Urothelium cell line (cell line): ENCODE measurements at places on chromosomes 5 and 9.
A peak's percentile ranks its signal among the peaks of the same experiment; 100 is the strongest.

DNA sequence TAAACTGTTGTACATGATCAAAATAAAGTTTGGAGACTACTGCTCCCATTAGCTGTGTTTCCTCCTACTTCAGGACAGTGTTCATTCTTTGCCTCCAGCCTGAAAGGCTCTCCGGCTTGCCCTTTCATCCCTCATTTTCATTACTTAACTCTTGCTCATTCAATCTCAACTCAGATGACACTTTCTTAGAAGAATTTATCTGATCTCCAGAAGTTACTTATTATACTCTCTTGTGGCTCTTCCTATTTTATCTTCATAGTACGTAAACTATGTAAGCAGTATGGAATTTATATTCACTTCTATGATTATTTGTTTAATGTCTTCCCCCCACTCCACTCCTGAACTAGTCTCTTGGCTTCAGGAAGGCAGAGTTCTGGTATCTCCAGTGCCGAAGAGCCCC, 1737.9 kb upstream of the C9orf72 start:
- no peak for DNase-seq

DNA sequence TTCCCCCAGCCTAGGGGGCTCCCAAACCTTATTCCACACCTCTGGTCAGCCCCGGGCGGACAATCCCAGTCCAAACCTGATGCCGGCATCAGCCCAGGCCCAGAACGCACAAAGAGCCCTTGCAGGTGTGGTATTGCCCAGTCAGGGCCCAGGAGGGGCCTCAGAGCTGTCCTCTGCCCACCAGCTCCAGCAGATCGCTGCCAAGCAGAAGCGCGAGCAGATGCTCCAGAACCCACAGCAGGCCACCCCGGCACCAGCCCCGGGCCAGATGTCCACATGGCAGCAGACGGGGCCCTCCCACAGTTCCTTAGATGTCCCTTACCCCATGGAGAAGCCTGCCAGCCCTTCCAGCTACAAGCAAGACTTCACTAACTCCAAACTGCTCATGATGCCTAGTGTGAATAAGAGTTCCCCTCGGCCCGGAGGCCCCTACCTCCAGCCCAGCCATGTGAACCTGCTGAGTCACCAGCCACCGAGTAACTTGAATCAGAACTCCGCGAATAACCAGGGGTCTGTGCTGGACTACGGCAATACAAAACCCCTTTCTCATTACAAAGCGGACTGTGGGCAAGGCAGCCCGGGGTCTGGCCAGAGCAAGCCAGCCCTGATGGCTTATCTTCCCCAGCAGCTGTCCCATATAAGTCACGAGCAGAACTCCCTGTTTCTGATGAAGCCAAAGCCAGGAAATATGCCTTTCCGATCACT, 27.6 kb upstream of the LTC4S start:
- DNase-seq: no peak

DNA sequence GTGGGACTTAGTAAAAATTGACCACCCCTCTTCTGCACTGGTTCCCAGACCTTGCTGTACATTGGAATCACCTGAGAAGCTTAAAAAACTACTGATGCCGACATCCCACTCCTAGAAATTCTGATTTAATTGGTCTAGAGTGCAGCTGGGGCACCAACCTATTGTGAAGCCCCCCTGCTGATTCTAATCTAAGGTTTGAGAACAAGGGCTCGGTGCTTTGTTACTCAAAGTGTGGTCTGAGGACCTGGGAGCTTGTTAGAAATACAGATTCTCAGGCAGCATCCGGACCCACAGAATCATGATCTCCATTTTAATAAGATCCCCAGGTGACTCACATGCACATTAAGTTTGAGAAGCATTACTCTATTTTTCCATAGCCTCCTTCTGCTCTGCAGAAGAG, 57.8 kb upstream of the LPAR1 start:
- no peak for DNase-seq

DNA sequence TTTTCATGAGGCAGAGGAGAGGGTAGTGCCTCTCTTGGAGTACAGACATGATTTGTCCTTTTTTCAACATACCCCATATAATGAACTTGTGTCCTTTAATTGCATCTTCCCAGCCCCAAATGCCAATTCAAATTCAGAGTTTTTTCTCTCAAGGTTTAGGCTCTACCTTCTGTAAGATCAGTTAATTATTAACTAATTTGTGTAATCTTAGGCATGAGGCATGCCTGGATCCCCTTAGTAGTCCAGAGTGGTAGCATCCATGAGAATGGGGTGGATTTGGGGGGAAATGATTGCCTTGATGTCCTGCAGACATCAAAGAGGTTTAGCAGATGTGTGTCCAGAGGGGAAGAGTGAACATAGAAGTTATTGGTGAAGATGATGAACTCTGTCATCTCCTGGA, 533.3 kb downstream of the LRRC70 start:
- no peak for DNase-seq

GRCh38 chr5:951940-952596, 56.5 kb upstream of the NKD2 start:
- DNase-seq: no peak

DNA sequence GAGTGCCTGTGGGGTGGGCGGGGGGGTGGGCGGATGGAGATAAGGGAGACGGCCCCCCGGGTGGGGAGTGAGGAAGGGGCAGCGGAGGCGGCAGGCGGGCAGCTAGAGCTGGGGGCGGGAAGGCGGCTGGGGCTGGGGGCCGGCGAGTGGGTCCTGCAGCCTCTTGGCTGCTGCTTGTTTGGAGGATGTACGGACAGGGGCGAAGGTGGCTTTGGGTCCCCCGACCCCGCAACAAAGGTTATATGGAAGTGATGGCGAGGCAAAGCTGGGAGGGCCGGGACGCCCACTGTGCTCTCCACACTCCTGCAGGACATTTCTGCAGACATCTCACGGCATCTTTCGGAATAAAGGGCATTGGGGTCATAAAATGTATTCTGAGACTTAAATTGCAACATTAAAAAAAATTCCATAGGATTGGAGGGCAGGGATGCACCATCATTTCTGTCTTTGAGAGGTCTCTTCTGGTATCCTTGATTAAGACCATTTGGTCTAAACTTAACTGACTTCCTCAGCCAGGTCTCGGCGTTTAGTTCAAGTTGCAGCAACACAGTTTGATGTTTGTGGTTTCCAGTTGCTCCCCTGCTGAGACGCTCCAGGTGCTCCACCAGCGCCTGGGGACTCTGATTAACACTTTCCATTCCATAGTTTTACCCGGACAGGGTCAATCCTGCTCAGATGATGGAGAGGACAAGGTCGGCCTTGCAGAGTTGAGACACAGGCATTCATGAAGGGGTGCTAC, 101.6 kb upstream of the SSBP2 start:
- peak; percentile 21 for DNase-seq

DNA sequence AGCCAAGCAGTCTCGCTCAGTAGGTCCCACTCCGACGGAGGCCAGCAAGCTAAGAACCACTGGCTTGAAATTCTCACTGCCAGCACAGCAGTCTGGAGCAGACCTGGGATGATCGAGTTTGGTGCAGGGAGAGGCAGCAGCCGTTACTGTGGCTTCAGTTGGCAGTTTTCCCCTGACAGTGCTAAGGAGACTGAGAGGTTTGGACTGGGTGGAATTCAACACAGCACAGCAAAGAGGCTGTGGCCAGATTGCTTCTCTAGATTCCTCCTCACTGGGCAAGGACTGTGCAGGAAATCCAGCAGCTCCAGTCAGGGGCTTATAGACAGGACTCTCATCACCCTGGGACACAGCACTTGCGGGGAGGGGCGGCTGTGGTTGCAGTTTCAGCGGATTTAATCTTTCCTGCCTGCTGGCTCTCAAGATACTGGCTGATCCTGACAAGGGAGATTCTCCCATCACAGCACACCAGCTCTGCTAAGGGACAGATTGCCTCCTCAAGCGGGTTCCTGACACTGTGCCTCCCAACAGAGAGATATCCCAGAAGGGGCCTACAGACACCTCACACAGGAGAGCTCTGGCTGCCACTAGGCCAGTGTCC, 122.1 kb downstream of the YIPF5 start:
- DNase-seq: no peak

DNA sequence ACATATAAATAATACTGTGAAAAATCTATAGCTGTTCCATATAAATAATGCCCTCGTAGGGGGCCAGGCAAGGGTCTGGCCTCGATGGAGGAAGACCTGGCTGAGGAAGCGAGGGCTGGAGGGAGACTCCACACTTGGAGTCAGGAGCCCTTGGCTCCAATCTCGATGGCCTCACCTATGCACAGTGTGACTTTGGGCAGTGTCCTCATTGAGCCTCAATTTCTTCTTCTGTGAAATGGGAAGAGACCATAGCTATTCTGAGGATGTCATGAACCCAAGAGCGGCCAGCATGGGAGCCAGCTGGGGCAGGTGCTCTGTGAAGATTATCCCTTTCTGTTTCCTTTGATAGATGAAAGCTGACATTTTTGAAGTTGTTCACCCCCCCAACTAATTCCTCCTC, 24.8 kb downstream of the ANGPTL2 start:
- DNase-seq: no peak

DNA sequence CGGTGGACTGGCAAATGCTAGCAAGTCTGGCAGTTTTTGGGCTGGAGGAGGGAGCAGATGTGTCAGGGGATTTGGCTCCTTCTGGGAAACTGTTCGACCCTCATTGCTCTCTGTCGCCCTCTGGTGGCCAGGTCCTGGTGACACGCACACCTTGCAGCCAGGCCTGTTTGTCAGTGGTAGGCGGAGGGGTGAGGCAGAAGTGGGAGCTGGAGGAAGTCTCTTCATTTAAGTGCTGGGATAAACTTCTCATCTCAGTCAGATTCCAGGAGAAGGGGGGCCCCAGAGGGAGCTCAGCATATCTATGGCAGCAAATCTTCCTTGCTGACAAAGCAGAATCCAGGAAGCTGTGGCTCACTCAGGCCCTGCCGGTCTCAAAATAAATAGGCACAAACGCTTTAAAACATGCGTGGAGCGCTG, 326.5 kb downstream of the ZSWIM6 start:
- peak; percentile 87 for DNase-seq

DNA sequence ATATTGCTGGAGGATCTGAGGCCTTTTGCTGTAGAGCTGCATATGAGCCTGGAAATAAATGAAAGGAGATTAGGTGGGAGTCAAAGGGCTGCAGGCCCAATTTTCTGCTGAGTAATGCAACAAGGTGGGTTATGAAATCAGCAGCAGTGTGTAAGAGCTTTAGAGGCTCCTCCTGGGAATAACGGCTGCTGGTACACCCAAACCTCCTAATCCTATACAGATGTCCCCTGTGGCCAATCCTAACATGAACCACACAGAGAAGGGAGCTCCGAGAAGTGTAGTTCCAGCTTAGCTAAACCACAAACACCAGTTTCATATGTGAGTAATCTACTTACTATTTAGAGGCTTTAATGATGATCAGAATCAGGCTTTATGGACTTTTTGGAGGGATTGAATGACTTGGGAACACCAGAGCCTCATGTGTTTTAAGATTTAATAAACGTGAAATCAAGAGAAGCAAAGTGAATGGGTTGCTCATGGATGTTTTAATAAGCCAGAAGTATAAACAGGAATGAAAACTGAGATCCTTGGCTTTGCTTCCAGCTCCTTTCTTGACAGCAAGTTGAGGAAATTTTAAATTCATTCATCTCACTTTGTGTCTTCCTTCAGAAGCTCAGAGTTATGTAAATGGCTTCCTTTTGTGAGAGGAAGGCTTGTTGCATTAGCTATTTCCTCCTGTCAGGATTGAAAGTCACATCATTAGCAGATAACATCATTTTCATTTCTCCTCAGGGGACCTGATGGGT, 437.5 kb downstream of the TMEM232 start:
- peak; percentile 17 for DNase-seq

DNA sequence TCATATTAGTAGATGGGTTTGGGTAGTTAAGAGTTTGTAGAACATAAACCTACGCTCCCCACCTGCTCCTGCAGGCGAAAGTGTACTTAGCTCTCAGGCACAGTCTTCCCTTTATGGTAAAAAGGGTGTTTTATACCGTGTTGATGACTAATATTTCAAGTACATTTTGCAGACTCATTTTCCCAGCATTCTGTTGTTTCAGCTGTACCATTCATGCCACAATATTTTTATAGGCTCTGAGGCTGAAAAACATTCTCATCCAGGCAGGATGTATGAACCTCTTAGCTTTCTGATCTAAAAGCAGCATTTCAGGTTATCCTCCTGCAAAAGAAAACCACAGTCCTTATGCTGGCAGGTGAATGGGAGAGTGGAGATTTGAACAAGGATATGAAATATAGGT, 231.4 kb downstream of the NR2F1-AS1 start:
- DNase-seq: no peak

- no peak for DNase-seq
Measured at GRCh38 chr5:96961053-96961452, 25.2 kb downstream of the LNPEP start.
